ENCODE measurements at places on chromosomes 12 and 14.

GRCh38 chr14:104685216-104685997 is 4.0 kb upstream of the INF2 start:
- DNase-seq, result no peak

DNA sequence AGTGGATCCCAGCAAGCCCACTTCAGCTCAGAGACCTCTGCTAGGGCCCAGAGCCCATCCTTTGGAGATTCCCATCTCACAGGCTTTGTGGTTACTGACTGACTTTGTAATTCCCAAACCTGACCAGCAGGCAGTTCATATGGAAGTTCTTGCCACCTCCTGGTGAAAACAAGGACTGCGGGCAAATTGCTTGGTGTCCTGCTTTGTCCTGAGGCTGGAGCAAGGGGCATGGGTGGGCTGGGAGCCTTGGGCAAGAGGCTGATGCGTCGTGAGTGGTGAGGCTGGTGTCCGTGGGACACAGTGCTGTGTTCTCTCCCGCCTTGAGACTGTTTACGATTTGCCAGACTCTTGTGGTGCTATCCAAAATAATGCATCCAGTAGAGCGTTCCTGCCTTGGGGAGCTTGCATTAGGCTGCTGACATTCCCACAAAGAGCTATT is 91.0 kb downstream of the LRRC74A start:
- DNase-seq, result no peak

- DNase-seq, result no peak
Observed at GRCh38 chr14:103132381-103133209, 9.3 kb downstream of the TNFAIP2 start.

GRCh38 chr12:11917501-11917900 is 153.2 kb upstream of the BCL2L14 start:
- no peak for DNase-seq

DNA sequence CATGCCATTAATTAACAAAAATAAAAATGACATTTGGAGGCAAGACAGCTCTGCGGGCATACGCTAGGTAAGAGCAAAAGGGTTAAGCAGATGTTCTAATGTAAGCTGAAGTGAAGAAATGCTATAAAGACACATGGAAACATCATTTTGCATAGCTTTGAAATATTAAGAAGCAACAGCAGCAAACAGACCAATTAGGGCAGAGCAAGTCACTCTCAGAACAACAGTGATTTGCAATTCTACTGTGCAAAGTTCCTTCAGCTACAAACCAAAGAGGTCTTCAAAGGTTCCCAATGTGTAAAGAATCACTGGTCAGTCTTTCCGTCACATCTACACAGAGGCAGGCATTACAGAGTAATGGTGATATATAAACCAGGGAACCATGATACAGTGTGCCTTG is 68.2 kb downstream of the PAPLN start:
- no peak for DNase-seq

DNA sequence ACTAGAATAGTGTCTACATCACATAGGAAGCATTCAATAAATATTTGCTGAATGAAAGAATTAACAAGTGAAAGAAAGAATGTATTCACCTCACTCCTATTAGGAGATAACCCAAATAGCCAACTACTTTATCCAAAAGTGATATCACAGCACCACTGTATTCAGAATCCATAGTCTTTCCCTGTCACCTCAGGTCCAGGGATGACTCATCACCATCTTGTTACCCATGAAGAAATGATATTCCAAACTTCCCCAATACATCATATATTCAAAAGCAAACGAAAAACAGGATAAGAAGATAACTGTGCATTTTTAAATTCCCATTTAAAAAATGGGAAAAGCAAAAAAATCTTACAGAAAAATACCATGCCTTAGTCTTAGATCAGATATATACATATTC is 39.1 kb downstream of the TXNDC16 start:
- no peak for DNase-seq

DNA sequence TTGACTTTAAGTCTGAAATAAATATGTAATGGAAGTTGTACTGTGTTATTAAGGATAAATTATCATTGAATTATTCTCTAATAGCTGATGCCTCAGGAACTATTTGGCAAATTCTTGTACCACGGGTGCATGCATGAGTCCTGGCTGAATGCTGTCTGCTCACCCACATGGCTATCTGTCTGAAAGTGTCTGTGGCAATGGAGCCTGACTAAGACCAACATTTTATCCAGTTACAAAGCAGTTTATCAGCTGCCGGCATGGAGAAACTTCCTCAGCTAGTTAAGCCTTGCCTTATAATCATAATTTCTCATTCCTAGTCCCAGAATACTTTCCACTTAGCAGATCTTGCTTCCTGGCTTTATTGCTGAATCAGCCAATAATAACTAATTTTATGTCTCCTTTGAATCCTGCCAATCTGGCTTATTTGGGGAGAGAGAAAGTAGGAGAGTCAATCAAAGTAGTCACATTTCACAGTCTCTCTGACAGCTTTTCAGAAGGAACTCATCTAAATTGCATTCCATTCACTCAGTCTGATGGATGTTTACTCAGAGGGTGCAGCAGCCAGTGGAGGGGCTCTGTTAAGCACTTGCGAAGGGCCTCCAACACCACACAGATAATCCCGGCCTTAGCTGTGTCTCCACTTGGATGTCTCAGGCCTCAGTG is 280.6 kb upstream of the CLEC14A start:
- no peak for DNase-seq
